Amniotic stem cell (primary cell): ENCODE measurements at places on chromosomes 2 and 18.

- no peak for DNase-seq
Measured at GRCh38 chr2:105812180-105813044, 67.7 kb downstream of the NCK2 start.

- DNase-seq: no peak
Measured at GRCh38 chr2:75459565-75460310, 101.0 kb downstream of the EVA1A start.

DNA sequence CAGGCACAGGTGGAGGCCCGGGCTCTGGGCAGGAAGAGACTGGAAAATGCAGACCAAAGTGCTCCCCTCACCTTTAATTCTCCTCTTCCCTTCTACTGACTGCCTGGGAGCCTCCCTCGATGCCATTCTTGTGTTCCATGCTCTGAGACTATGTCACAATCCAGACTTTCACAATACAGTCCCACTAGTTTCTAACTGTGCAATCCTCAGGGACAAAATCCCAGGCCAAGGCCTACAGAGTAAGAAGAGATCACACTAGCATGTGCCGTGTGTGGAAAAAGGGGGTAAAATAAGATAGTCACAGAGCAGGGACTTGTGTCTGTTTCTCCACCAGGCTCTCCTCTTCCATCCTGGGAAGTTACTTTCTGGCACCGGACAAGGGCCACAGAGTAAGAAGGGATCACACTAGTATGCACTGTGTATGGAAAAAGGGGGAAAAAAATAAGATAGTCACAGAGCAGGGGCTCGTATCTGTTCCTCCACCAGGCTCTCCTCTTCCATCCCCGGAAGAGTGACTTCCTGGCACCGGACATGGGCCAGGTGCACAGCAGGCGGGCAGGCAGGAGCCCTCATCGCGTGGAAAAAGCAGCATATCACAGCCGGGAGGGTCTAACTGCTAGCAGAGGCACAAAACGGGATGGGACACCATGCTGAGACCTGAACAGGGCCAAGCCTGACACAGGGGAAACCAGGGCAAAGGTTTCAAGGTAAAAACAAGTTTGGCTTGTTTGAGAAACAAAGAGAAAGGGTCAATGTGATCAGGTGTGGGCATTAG, 9.6 kb downstream of the CYB5A start:
- DNase-seq: no peak

DNA sequence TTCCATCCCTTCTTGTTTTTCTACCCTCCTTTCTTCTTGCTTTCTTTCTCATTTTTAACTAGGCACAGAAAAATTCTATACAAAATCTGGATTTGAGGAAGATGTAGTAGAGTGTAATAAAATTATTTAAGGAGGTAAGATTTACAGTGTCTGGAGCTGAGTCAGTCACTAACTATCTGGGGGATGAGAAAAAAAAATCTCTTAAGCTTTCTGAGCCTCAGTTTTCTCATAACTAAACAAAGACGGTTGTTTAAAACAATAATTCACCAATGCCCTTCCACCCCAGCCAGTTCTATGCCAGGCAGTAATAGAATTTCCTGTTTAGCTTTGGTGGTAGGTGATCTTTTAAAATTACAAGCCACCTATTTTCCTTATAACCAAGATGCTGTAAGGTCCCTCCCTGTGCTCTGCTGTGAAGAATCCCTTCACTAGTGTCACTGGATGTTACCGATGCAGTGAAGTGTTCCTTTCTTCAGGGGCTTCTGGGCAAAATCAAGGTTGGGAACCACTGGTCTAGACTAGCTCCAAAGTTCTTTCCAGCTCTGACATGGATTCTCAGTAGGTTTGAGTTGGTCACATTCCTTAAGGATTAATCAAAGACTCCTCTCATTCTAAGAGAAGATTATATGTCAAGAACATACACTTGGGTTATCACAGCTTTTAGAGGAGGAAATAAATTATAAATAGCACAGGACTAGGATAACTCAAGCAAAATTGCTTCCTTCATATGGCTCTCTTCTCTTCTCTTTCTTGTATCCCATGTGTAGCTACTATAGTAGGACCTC, 289.0 kb downstream of the CDH2 start:
- no peak for DNase-seq

GRCh38 chr2:239324456-239324855, 76.4 kb downstream of the HDAC4 start:
- DNase-seq: no peak

GRCh38 chr2:164793529-164793928, 48.1 kb downstream of the COBLL1 start:
- no peak for DNase-seq

DNA sequence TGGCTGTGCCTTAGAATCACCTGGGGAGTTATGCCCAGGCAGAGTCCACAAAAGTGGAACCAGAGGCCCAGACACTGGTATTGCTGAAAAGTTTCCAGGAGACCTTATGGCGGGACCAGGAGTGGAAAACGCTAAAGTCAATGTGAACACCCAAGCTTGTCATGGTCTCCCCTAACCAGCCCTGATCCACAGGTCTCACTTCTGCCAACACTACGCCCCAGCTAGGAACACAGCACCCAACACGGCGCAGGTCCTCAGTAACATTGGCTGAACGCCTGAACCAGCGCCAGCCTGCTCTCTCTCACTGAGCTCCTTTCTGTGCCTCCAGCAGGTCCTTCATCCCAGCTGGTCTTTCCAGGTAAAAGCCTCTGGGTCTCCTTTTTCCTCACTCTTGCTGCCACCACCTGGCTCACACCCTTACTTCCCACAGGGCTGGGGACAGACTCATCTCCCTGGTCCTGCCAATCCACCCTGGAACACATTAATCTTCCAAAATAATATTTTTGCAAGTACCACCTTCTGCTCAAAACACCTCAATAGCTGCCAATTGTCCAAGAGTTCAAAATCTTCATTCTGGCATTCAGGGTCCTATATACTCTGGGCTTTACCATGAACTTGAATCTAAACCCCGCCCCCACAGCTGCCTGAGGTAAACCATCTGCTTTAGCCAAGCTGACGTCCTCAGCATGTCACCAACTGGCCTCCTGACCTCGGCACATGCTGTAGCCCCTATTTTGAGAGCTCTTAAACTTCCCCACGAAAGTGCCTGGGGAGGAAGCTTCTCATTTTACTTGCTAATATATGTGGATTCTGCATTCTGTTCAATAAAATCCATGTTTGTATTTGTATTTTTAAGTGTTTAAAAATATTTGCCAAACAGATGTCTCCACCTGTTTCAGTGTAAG, 34.6 kb downstream of the ADCY3 start:
- DNase-seq: no peak

GRCh38 chr18:50356036-50356945, 18.6 kb upstream of the SKA1 start:
- DNase-seq: no peak
